ENCODE measurements at places on chromosomes 7 and 10.
A peak's percentile ranks its signal among the peaks of the same experiment; 100 is the strongest.

DNA sequence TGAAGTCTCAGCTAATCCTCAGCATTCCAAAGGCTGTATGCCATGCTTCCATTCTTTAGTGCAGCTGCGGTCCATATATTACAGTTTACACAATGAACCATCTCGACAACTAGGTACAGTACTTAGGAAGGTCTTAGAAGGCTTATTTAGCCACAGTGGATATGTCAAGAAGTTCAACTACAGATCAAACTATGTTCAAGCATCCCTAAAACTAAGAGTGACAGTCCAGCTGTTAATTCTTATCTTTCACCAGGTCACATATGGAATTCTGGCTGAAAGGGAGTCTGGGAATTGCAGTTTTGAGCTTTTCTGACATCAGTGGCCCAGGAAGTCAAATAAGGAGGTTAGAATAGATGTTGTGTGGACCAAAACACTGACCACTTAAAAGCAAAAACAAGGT, 106.8 kb downstream of the SDHAF3 start:
- no peak for DNase-seq

GRCh38 chr7:99030951-99031350, 113.0 kb downstream of the SMURF1 start:
- DNase-seq = no peak

DNA sequence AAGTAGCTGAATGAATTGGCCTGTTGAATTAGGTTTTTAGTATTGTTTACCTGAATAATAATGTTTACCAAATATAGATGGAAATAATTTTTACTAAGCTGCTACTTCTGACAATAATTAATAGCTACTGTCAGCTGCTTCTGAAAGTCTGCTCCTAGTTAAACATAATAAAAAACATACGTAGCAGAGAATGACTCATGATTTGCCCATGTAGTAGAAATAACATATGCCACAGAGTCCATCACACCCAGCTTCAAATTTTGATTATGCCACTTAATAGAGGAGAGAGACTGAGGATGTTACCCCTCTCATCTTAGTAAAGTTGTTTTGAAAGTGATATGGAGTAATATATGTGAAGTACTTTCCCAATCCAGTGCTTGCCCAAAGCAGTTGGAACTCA, 57.6 kb upstream of the MDFIC start:
- DNase-seq = no peak

GRCh38 chr10:49735848-49736563, 26.1 kb downstream of the OGDHL start:
- DNase-seq = no peak

DNA sequence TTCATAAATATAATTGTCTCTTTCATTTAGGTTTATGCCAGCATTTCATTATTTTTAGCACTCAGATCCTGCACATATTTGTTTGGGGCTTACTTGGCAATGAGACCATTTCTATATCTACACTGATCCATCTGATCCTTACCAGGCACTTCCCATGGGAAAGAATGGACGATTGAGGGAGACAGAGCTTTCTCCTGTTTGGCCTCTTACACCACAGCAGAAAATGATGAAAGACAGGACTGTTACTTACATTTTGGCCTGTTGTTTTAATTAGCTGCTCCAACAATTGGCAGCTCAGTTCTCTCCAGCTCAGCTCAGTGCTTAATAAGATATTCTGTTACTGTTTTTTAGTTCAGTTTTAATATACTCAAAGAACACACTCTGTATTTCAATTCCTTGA, 77.6 kb upstream of the RSU1 start:
- no peak for DNase-seq

GRCh38 chr10:86888585-86889381, 68.6 kb downstream of the MMRN2 start:
- DNase-seq = no peak

GRCh38 chr10:102831322-102832071, 5.7 kb downstream of the CYP17A1 start:
- no peak for DNase-seq

- no peak for DNase-seq
These were observed 202.9 kb upstream of the TCERG1L start for GRCh38 chr10:131514454-131514853.

GRCh38 chr7:270351-270983, 19.5 kb upstream of the FOXL3 start:
- no peak for DNase-seq

- DNase-seq = peak; percentile 12
These were observed 158.4 kb upstream of the TMEM72 start for GRCh38 chr10:44752451-44753441.

DNA sequence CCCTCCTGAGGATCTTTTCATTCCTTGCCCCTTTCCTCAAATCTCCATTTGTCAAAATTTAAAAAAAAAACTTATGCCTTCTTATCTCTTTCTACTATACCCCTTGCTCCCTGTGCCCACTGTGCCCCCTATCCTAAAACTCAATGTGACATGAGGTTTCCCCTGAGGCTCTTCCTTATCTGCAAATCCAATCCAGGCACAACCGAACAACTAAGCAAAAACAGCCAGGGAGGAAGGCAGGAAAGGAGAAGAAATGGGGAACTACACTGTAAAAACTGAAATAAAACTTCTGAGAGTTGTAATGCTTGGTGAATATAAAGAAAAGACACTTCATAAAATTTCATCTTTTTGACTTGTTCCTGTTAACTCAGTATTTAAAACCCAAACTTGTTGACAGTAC, 54.2 kb downstream of the CRPPA start:
- no peak for DNase-seq

- DNase-seq = no peak
These were observed 38.9 kb upstream of the CHST15 start for GRCh38 chr10:124132306-124132705.

DNA sequence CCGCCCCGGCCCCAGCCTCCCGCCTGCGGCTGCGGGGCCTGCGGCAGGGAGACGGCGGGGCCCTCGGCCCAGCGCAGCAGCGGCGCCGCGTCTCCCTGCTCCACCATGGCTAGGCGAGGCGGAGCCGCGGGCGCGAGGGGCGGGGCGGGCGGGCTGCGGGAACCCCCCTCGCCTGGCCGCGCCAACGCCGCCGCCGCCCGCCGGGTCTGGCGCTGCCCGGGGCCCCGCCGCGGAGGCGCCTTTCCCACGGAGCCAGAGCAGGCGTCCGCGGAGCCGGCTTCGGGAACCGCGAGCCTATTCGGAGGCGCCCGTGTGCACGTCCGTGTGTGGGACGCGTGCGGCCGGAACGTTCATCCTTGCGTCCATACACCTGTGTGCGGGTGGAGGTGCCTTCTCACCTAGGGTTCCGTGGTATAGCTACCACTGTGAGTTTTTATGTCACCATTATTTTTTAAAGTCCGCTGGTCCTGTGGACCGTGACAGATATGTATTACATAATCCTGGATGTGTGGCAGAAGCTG, at the start of gene DENND11:
TSS of gene DENND11 (minus strand) at position 120 of the 521 bp plus-strand sequence. CDS start at position 107, 13 bp downstream.
- no peak for DNase-seq

- peak; percentile 40 for DNase-seq
These were observed 61.0 kb downstream of the MPP7 start for GRCh38 chr10:28241741-28242399.

DNA sequence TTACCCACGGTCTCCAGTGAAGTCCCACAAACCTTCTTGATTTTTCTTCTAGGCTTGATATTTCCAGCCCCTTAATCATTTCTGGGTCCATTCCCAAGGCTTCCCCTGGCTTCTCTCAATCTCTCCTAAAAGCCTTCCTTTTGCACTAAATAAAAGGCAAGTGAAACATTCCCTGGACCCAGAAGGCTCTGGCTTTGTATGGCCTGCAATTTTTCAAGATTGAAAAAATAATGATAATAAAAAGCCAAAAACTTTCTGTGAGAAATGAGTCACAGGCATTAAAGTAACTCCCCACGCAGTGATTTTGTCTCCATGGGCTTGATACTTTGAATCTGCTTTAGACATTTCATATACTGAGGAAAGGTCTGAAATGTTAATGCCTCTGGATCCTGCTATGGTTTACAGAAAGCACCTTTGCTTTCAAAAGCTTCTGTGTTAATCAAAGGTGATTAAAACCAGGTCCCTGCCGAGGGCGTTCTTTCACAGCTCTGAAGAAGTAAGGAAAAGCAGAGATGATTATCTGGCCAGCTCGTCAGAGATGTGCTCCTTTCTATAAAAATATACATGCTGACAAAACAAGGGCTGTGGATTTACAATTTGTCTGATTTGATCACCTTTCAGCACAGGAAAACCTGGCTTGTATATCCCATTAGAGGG, 118.9 kb upstream of the TMEM72 start:
- DNase-seq = no peak

GRCh38 chr7:47833211-47833610, 115.1 kb downstream of the PKD1L1 start:
- DNase-seq = no peak

DNA sequence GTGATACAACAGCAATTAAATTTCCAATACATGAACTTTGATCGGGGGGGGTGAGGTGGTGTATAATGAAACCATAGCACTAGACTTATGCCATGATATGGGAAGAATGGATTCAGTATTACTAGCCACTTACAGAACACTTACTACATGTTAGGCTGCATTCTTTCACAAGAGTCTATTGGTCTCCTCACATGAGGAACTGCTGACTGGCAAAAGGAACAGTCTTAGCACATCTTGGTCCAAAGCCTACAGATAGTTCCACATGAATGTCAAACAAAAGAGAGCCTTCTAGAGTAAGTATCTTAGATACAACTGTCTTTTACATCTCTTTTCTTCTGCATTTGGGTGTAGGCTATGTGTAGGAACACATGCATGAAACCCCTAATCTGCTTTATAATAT, 115.9 kb upstream of the DNAJB12 start:
- DNase-seq = no peak

DNA sequence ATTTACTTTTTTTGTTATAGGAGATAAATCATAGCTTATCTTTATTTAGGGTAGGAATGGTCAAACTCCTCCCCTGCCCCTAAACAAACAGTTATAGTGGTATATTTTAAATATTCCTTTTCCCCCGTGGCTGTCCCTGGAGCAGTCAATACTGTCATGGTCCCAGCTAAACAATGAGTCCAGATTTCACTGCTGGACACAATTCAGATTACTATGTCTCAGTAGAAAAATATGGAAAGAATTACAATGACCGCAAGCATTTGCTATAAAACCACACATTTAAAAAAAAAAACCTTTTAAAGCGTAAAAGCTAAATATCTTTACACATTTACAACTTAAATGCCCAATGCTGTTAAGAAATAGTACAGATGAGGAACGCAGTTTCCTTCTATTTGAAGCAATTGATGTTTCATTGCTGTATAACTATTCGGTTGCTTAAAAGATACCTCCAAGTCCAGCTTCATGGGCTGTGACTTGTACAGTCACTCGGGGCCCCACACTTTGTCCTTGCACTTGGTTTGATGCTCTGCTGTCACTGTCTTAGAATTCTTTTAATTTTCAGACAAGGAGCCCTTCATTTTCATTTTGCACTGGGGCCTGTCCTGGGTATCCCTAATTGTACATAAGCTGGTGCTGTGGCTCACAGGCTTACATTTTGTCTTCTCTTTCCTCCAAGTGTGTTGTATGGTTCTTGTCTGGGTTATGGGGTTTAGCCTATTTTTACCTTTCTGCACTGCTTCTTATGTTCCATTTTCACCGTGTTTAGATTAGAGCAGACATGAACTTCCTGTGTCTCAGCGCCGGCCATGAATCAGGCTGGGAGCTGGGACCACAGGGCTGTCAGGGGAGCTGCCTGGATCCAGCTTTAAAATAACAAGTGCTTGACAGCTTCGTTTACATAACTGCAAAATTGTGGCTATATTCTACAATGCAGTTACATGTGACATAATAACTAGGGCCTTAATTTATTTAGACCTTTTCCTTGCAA, 530.2 kb upstream of the FZD8 start:
- no peak for DNase-seq

DNA sequence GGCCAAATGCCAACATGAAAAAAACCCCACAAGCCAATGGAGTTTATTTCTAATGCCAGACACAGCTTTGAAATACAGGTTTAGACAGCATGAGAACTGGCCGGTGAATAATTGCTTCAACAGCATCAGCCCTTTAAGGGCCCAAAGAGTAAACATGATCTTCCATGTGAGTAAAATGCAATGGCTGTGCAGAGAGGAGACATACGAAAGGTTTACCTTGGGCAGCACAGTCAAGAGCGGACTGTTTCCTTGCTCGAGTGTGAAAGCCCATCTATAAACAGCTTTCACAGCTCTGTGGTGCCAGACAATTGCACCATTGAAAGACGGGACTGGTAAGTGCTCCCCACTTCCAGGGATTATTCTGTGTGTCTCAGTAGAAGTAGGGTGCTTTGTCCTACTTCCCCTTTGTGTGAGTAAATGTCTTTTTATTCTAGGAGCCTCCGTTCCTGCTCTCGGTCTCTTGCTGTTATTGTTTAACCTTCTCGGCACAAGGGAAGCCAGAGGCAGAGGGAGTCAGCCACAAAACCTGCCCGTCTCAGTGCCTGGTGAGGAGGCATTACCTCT, 77.8 kb upstream of the KAT6B start:
- DNase-seq = no peak

- DNase-seq = no peak
These were observed 22.2 kb upstream of the RHEB start for GRCh38 chr7:151541709-151542499.

DNA sequence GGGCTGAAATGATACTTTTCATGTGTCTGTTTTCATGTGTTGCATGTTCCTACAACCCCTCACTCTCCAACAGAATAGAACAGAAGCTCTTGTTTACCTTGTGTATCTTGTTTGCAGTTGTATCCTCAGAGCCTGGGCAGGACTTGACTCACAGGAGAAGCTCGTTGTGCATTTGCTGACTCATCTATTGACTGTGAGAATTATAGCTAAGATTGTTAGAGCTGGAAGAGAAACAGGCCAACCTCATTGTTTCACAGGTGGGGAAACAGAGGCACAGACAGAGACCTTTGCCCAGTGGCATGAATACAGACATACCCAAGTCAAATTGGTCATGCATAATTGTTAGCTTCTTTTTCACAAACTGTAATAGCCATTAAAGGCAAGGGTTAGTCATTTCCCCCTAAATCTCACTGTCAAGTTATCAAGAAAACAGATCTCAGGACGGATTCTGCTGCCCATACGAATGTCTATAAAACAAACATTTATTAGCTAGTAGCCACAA, 4.6 kb upstream of the TSPAN15 start:
- no peak for DNase-seq

DNA sequence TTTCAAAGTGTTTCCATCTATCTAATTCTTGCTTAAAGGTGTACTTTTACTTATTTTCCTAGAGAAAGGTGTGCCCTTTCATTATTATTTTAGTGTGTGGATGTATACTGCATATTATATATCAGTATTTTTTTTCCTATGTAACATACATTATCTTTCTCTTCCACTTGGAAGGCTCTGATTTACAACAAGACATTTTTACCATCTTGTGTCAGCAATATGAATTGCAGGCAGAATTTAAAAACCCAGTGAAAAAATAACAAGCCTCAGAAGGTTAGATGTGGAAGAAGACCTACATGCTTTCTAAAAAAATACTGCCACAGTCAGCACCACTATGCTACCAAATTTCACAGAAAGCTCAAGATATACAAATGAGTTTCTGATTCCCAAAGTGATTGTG, 327.7 kb upstream of the STEAP1 start:
- DNase-seq = no peak

DNA sequence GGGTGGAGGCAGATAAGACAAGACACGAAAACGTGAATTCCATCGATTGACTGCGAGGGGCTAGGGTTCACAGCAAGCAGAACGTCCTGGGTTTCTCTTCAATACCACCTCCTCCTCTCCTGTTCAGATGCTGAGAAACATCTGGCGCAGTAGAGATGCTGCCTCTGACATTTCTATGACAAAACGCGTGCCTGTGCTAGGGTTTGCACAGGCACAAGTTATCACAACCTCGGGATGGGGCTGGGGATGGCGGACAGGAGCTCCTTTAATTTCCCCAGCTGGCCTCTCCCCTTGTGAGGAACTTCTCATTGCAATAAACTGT, 99.8 kb upstream of the SVIL start:
- DNase-seq = no peak
